Activated naive CD8-positive, alpha-beta T cell treated with anti-CD3 and anti-CD28 coated beads, Interleukin-2, amount 10 ng/mL, durations not matched to agents 7 days and 5 days (primary cell): ENCODE measurements at places on chromosomes 4 and X. TPM values are rescaled to one million over a fixed set of nuclear protein-coding genes. Genes with fewer than 3 reads are reported as not detected.

CXCL13 gene
- not detected for total RNA-seq

DNA sequence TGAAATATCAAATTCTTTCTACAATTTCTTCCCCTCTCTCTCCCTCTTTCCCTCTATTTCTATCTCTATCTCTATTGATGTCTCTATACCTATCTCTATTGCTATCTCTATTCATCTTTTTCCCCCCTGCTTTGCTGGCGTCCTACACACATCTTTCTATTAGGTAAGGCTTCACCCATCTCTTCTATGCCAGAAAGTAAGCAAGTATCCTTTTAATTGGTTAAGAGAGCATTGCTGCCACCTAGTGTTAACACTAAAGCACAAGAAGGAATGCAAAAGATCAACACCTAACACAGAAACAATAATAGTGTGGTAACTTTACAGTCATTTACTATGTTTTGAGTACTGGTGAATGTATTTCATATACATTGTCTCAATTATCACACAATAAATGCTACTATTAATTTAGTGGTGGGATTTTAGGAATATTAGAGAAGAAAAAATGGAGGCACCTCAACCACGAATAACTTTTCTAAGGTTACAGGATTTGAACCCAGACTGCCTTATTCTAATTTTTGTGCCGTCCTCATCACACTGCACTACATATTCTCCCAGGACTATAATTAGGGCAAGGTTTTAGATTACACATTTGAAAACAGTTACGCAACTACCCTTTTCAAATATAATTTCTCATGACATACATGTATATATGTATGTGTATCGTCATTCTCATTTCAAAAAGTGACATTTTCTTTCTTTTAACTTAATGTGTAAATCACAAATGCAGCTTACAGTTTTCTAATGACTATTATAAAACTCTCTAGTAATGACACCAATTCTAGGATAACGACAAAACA lies 3.7 kb upstream of the C4orf36 start:
- no peak overlapping the region for H3K4me3 ChIP-seq
- peaks cover 17% of the 10 kb centered on the region for H3K27me3 ChIP-seq
- no peak for DNase-seq
- no peaks in the 10 kb centered on the region for H3K36me3 ChIP-seq
- no peak overlapping the region for H3K27ac ChIP-seq
- H3K4me1 ChIP-seq: peaks cover 5% of the 10 kb centered on the region

DNA sequence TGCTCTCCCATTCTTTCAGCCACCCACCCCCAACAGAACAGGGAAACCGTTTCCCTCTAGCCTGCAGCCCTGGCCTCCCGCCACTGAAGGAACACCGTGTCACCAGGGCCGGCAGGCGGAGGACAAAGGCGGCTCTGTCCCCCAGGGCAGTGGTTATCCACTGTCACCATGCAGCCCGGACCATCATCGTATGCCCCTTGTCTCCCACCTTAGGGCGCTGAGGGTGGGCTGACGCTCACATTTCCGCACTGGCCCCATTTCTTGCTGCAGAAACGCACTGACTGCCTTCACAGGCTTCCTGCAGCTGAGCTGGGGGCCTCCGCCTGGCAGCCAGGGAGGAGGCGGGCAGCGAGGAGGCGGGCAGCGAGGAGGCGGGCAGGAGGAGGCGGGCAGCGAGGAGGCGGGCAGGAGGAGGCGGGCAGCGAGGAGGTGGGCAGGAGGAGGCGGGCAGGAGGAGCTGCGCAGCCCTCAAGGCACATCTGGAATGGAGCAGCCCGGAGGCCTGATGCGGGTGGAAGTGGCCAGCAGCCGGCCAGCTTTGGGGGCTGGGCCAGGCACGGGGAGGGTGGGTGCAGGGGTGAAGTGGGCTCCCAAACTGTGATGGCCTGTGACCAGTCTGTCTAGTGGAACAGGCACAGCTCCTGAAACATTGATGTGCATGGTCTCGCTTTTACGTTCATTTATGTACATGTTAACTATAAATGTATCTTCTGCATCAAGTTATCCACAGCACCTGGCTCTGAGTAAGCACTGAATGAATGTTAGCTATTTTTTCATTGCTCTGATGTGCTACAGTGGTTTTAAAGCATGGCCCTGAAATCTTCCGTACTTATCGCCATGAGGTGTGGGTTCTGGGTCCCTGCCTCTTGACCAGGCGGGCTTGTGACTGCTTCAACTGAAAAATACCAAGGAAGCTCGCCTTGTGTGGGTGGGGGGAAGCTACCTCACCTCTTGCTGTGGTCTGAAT lies 20.6 kb upstream of the KIAA0232 start:
- peak overlapping the region; percentile 9 for H3K27ac ChIP-seq
- peak overlapping the region; percentile 48 for H3K4me3 ChIP-seq
- no peaks in the 10 kb centered on the region for H3K27me3 ChIP-seq
- H3K36me3 ChIP-seq: no peaks in the 10 kb centered on the region
- DNase-seq: no peak

DNA sequence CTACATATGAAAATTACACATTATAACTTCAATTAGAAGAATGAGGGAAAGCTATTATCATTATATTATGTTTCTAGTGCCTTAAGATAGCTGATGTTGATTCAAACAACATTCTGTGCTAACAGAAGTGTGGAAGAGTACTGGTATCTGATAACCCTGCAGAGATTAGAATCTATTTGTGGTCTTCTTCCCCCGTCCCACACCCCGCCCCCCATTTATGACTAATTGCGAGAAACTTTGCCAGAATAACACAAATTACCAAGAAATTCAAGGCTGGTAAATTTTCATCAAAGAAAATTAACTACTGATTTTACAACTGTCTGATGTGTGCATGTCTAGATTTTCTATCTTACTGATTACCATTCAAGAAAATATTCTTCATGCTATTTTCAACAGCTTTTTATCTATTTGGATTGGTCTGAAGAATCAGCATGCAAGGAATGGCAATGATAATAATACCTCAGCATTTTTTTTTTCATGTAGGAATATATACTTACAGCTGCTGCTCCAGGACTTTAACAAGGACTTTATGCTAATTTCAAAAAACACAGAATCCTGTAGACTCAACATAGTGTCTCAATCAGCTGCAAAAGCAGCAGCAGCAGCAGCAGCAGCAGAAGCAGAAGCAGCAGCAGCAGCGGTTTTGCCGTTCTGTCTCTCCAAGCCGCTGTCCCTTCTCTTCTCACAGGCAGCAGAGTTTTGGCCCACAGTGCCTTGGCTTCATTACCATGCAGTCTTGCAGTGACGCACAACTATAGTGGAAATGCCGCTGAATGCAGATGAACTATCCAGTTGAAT lies 126.7 kb downstream of the FRYL start:
- H3K4me3 ChIP-seq: peak overlapping the region; percentile 14
- H3K27ac ChIP-seq: no peak overlapping the region
- H3K36me3 ChIP-seq: peaks cover 16% of the 10 kb centered on the region
- peaks cover 16% of the 10 kb centered on the region for H3K4me1 ChIP-seq
- H3K27me3 ChIP-seq: no peaks in the 10 kb centered on the region
